T-cell (primary cell): ENCODE measurements at places on chromosomes 1 and 21.

GRCh38 chr1:39711104-39711965, 20.1 kb upstream of the HPCAL4 start:
- no peak for DNase-seq

- DNase-seq: no peak
These were observed 16.7 kb downstream of the DDX59 start for GRCh38 chr1:200653022-200653462.

- no peak for DNase-seq
These were observed 804.4 kb downstream of the BRINP3 start for GRCh38 chr1:189673217-189673616.

GRCh38 chr1:201710632-201711597, 118.0 kb upstream of the IPO9 start:
- DNase-seq: no peak

- DNase-seq: no peak
These were observed 218.5 kb downstream of the NFIA start for GRCh38 chr1:61300899-61301298.

GRCh38 chr1:165355139-165355976, 1.2 kb downstream of the LMX1A start:
- no peak for DNase-seq

DNA sequence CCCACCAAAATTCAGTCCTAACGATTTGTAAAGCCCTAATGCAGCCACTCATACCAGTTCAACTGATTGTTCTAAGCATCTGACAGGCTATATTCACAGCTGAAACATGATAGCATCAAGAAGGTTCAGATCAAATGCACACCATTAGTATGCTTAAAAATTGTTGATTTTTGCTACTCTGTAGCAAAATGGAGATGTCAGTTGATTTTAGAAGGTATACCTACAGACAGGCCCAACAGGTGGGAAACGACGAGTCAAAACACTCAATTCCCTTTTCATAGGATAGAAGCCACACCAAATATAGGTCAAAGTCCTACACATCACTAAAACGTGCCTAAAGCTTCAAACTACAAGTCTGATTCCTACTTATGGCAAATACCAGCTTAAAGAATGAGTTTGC, 6.7 kb downstream of the SFPQ start:
- no peak for DNase-seq

DNA sequence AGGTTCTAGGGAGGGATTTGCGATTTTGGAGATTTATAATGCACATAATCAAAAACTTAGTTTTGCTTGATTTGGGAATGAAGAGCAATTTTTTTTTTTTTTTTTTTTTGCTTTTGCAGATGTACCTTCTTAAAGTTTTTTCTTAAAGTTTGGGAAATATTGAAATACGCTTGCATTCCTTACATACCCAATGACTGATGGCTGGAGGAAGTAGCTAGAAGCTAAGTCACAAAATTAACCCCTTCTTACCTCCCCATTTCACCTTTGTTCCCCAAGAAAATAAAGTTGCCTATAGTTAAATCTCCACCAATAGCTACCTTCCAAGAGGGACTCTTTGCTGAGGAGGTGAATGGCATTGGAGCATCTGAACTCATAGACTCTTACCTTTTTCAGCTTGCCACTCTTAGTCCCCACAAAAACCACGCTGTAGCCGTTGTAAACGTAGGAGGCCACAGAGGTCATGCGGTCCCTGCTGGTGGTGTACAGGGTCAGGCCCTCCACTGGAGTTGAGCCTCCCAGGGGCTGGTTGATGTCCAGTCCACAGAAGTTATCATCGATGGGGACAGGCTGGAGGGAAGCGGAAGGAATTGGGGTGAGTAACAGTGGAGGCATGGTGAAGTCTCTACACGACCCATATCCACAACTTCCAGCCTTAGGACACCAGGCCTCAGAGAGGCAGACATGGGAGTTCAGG, 34.1 kb downstream of the PLXNA2 start:
- DNase-seq: no peak

DNA sequence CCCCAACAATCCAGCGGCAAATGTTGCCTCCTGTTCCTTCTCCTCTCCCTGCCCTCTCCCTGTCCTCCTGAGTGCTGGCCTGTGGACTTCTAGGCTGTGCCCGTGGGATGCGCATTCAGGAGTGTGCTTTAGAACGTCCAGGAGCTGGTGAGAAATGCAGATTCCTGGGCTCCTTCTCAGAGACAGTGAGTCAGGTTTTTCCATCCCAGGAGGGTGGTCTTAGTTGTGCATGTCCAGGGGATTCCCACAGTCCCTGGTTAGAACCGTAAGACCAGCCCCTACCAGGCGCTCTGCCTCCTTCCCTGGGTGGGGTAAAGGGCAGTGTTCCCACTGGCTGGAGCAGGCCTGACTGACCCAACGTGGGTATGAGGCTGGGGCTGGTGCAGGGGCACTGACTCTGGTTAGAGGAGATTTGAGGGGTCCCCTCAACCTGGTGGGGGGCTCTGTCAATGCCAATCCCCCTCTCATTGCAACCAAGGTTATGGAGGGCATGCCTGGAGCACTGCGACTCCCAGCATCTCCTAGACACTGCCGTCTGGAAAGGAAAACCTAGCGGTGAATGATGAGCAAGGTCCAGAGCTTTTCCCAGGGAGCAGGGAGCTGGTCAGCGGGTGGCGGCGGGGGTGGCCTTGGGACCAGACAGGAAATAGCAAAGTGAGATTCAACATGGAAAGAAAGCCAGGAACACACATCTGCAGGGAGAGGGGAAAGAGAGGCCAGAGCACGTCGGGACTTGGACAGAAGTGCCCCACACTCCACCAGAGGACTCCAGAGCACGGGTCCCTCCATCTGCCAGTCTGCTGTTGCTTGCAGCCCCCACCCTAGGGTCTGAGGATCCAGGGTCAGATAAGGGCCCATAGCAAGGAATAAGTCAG, 38.5 kb downstream of the HSPG2 start:
- DNase-seq: no peak

- DNase-seq: no peak
These were observed 30.8 kb downstream of the PRPF38A start for GRCh38 chr1:52435211-52435610.

DNA sequence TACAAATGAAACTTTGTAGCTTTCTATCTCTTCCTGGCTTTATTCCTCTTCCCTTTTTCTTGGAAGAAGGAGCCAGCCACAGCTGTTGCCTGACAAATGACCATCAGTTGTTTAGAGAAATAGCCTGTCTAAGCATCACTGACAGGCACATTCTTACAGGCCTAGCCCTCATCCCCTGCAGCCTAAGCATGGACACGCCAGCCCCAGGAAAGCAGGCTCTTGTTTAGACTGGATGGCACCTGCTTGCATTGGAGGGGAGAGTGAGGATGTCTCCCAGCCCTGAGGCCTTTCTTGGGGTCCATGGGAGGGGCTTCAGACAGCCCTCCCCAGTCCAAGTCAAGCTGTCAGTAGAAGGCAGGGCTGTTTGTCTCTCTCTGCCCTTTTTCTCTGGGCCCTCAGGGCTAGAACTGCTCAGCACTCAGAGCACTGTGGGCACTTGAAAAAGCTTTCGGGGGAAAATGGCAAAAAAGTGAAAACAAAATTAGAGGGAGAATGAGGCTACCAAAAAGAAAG, 282.5 kb upstream of the PLXNA2 start:
- no peak for DNase-seq

GRCh38 chr1:218865591-218865990, 308.1 kb upstream of the LYPLAL1 start:
- DNase-seq: no peak

- DNase-seq: no peak
These were observed 57.5 kb downstream of the HSD3B1 start for GRCh38 chr1:119564548-119564947.

DNA sequence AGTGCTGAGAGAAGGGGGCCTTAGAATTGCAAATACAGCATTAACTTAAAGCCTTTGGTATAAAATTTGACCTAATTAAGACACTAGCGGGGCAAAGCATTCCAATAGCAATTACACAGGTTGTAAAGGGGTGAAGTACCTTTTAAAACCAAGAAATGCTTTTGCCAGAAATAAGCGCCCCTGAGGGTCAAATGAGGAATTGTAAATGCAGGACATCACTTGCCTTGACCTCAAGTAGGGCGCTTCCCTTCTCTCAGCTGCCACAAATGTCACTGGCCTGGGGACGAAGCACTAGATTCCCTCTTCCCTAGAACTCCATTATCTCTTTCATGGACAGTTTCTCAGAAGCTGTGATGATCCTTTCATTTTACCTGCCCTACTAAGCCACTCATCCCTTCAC, 48.3 kb downstream of the SEC16B start:
- no peak for DNase-seq

DNA sequence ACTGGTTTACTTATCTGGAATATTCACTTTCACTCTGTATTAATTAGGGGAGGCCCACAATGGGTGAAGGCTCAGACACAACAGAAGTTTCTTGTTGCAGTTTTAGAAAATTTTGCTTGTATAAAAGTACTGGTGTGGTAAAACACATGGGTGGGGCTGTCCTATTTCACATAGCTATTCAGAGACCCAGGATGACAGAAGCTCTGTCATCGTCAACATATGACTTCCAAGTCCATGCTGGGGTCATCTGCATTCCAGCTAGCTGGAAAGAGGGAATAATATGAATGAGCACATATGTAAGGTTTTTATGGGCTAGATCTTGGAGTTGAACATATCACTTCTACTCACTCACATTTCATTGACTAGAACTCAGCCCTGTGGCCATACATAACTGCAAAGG, 166.4 kb upstream of the KCTD3 start:
- no peak for DNase-seq

GRCh38 chr1:186327331-186327730, 47.7 kb downstream of the TPR start:
- no peak for DNase-seq

DNA sequence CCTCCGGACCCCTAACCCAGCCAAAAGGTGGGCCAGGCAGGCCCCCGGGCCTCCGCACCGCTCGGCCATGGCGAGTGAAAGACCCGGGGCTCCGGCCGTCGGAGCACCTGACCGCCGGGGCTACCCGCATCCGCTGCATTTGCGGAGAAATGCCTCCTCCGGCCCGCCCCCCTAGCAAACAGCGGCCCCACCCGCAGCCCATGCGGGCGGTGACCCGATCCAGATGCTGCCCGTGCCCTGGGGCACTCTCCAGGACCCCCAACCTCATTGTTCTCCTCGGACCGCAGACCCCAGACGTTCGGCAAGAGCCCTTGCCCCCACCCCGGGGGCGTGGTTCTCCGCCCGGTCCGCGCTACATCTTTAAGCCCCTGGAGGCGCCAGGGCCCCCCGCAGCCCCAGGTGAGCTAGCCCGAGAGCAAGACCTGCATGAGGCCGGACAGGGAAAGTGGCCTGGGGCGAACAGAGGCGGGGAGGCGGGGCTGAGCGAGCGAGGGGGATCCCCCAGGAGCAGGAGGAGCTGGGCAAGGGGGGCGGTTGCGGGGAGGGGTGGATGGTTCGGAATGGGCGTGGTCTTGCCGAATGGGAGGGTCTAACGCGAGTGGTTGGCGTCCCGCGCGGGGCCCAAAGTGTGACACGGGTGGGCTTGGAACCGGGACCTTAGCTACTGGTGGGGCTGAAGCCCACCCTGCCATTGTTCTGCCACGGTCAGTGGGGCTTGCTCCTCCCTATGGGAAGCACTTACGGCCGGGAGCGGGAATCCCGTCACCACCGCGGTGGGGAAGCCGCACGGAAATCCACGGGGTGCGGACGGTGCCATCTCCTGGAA, 6.3 kb upstream of the CRYBG2 start:
- peak; percentile 17 for DNase-seq

DNA sequence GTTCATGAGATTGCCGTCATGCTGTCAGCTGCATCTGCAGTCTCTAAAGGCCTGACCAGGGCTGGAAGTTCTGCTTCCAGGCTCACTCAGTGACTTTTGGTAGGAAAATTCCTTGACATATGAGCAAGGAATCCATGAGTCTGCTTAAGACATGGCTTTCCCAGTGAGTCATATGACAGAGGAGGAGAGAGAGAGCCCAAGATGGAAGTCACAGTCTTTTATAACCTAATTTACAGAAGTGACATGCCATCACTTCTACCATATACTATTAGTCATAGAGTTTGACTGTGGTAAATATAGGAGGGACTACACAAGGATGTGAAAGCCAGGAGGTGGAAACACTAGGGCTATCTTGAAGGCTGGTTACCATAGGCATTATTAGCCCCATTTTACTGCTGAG, 115.2 kb downstream of the ROR1 start:
- no peak for DNase-seq

- DNase-seq: no peak
These were observed 69.5 kb upstream of the HUNK start for GRCh38 chr21:31803039-31804007.

DNA sequence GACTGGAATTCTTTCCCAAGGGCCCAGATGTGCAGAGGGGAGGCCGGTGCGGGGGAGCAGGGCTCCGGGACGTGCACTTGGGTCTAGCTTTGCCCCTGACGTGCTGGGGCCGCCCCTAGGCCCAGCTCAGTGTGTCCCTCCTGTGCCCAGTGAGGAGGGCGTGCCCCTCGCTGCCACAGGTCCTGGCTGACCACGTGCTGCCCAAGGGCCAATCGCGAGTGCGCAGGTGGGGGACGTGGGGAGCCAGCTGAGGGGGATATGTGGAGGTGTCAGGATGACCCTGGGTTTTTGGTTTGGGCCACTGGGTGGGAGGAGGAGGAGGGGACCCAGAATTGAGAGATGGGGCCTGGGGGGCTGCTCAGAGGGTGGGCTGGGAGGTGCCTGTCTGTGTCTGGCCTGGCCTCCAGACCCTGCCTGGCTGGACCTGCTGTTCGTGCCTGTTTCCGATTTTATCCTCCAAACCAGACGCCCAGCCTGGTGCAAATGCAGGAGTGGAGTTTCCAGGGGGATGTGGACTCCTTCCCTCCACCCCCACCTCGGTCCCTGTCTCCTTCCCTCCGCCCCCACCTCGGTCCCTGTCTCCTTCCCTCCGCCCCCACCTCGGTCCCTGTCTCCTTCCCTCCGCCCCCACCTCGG, 6.1 kb upstream of the RNF223 start:
- DNase-seq: no peak
